ENCODE measurements at places on chromosomes 12 and 14.

GRCh38 chr12:23964812-23965211 is 15.3 kb upstream of the SOX5 start:
- no peak for DNase-seq

- DNase-seq = no peak
Observed at GRCh38 chr12:6426882-6427671, 17.7 kb upstream of the CD27 start.

GRCh38 chr12:3951380-3952135 is 78.4 kb upstream of the PARP11 start:
- DNase-seq = no peak

DNA sequence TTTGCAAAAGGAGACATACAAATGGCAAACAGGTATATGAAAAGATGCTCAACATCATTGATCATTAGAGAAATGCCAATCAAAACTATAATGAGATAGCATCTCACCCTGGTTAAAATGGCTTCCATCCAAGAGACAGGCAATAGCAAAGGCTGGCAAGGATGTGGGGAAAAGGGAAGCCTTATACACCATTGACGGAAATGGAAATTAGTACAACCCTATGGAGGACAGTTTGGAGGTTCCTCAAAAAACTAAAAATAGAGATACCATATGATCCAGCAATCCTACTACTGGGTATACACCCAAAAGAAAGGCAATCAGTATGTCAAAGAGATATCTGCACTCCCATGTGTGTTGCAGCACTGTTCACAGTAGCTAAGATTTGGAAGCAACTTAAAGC is 17.3 kb upstream of the CKAP4 start:
- no peak for DNase-seq

GRCh38 chr12:20451761-20452160 is 83.4 kb downstream of the PDE3A start:
- no peak for DNase-seq

GRCh38 chr14:32453857-32454810 is 125.0 kb downstream of the AKAP6 start:
- no peak for DNase-seq

DNA sequence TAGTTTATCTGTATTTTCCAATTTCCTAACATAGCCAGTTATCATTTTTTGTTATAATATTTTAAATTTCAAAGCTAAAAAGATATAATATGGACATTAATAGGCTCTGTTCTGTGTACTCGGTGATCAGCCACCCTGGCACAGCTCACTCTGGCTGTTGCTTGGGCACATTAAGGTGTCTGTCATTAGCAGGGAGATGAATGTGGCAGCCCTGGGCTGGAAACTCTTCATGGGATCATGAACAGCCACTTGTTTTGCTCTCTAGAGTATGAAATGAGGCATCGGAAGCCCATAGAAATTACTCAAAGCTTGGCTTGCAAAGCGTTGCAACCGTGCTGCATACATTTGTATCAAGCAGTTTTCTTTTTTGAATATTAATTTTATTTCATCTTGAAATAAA is 233.2 kb downstream of the DACT1 start:
- DNase-seq = no peak

DNA sequence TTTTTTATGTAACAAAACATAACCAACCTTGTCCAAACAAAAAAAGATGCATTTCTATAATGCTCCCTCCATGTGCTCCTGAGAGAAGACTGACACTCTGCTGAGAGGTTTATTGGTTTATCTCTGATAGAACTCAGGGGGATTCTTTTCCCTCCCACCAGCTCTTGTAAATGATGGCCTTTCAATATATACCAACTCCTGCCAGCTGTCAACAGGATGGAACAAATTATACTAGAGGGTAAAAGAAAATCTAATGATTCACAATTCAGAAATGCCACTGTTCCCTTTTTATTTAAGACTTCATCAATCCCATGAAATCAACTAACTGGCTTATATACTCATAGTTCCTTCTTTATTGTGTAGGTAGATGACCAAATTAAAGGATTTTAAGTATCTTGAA is 25.4 kb downstream of the PSMC1 start:
- no peak for DNase-seq

Measured in BE2C (cell line).